ENCODE measurements at places on chromosomes 2 and 18.

DNA sequence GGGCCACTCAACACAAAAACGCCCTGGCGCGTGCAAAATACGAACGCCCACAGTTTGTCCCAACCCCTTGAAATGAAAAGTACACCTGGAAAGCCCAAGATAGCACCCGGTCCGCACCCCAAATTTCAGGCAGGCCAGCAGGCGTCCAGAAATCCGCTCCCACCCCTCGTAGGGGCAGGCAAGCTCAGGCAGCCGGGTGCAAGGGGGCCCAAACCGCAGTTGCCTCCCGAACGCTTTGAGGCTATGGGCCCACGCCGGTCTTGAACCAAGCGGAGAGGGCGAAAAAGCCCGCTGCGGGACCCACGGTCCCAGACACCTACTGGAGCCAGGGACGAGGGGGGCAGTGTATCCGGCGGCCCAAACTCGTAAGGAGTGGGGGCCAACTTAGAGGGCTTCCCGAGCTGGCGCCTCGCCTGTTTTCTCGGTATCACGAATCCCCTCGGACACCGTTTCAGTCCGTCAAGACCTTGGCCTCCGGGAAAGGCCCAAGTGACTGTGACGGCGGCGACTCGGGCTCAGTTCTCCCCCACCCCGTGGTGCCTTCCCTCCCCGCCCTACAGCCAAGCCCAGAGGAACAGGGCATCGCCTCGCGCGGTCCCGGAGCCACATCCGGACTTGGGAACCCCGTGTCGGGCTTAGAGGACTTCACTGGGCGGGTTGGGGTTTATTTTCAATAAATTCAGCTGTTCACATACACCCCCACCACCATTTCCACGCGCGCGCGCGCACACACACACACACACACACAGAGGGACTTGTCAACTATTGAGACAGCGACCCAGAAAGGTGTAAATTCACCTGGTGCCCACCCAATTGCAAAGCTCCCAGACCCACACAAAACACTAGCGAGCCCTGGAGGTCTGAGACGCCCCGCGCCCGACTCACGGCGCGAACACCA is 6.2 kb upstream of the SATB2 start:
- DNase-seq, result no peak

- no peak for DNase-seq
These were observed 608.2 kb upstream of the NETO1 start for GRCh38 chr18:73476031-73476430.

- DNase-seq, result no peak
These were observed 103.3 kb upstream of the EPHA4 start for GRCh38 chr2:221675201-221675908.

- no peak for DNase-seq
These were observed 7.9 kb downstream of the SSB start for GRCh38 chr2:169806586-169806985.

GRCh38 chr2:72555943-72556342 is 269.9 kb downstream of the EXOC6B start:
- DNase-seq, result no peak

GRCh38 chr18:35189510-35189909 is 51.3 kb upstream of the ZNF397 start:
- DNase-seq, result no peak

- DNase-seq, result no peak
These were observed 16.4 kb upstream of the NOTO start for GRCh38 chr2:73185965-73186364.

Measured in stimulated activated CD8-positive, alpha-beta memory T cell treated with anti-CD3 and anti-CD28 coated beads, Interleukin-12 subunit alpha, Interleukin-12 subunit beta, amount 100 ng/mL, for 1 hour (primary cell).